ENCODE measurements at places on chromosomes 13 and 19.

GRCh38 chr13:70784207-70784989 lies 676.1 kb upstream of the KLHL1 start:
- no peak for DNase-seq

DNA sequence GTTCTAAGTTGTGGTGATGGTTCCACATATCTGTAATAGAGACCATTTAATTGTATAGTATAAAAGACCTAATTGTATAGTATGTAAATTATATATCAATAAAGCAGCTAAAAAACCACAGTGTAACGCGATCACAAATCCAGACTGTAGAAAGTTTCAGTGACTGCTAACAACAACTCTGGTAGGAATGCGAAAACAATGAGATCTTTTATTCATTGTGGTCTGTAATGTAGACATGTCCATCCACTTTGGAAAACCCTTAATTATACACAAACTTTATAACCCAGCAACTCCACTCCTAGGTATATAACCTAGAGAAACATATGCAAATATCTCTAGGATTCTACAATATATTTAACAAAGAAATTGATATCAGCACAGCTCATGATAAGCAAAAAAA lies 549.5 kb downstream of the SLITRK1 start:
- DNase-seq, result no peak

DNA sequence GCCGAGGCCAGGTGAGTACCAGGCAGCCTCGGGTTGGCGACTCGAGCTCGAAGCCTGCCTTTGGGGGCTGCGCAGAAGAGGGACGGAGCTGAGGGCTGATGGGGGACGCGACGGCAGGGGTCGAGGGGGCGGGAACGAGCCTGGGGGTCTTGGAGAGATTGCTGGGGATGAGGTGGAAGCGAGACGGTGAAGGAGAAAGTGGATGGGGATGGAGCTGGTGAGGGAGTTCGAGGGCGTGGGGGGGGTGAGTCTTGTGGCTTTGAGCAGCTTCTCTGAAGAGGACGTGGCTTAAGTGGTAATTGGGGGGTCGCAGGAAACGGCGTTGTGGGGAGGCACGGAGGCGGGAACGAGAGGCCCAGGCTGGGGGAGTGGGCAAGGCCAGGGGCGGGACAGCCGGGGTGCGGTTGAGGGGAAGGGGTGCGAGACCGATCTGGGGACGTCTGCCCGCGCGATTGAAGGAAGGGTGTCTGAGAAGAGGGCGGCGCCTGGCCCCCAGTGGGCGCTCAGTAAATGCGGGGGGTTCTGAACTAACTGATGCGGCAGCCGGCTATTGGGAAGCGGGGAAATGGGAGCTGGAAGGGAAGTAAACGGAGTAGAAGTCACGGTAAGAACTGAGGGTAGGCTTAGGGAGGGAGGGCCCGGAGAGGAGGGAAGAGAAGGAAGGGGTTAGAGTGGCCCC lies 426 bp downstream of the MYO9B start:
- peak; percentile 27 for DNase-seq

DNA sequence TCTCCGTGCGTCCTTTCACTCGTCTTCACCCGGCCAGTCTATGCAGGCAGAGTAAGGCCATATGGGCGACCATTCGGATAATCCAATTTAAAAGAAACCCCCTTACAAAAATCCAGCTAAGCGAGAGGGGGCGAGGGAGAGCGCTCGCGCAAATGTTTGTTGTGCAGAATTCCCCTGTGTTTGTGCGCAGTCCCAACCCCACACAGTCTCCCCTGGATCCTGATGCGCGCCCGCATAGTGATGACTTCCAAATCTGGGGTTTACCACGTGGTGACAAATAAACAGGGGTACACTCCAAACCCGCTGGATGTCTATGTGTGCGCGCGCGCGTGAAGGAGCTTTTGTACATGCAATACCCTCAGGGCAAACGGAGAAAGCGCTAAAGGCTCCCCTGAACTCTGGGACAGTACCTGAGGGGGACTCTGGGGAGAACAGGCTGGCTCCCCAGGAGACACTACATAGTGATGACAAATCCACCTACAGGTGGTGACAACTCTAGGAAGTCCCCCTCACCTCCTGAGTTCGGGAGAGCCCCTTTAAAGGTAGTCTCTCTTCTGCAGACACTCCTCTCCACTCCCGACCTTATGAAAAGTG lies 8.5 kb downstream of the SOX21 start:
- DNase-seq, result no peak

GRCh38 chr19:28887920-28888618 lies 324.9 kb downstream of the UQCRFS1 start:
- DNase-seq, result no peak

GRCh38 chr13:20160306-20161274 lies at the start of gene GJA3:
Gene GJA3 (minus strand): TSS chr13:20161052. CDS start chr13:20143288, 17,764 bp downstream.
- peak; percentile 37 for DNase-seq

- no peak for DNase-seq
These were observed 881.9 kb downstream of the SLITRK6 start for GRCh38 chr13:84917252-84917878.

GRCh38 chr19:51311351-51312257 lies at the start of gene IGLON5:
Gene IGLON5 (plus strand): TSS chr19:51311644. CDS start chr19:51311848, 204 bp downstream.
- no peak for DNase-seq

DNA sequence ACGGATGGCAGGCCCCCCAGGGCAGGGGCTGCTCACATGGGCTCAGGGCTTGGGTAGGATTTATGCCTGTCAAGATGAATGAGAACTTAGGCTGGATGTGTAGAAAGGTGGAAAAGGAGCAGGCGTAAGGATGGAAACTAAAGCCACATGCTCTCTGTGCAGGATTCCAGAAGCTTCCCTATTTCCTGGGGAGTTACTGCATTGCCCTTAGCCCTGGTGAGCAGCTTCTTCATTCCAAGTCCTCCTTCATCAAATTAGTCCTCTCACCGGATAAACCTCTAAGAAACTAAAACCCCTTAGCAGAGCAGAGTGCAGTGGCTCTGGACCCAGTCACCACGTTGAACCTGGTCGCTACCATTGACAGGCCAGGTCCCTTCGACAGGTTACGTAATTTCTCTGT lies 7.4 kb downstream of the ATP12A start:
- DNase-seq, result no peak

GRCh38 chr13:111326981-111327642 lies 6.7 kb downstream of the TEX29 start:
- no peak for DNase-seq

- DNase-seq, result no peak
These were observed 88.4 kb upstream of the IRS2 start for GRCh38 chr13:109874484-109875454.

DNA sequence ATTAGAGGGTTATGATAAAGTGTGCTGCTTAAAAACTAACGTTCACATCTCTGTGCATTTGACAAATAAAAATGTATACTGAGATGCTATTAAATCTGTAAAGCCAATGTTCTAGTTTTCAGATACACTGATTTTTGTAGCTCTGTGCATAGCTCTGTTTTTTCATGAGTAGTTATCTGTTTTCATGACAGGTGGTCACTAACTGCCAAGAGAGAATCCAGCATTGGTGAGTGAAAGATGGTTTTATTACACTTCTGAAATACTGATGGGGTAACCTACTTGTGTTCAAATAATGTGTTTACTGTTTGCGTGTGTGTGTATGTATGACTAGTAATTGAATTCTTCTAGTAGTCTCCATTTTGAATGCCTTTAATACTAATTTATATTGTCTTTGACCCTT lies 29.0 kb downstream of the URI1 start:
- DNase-seq, result no peak

DNA sequence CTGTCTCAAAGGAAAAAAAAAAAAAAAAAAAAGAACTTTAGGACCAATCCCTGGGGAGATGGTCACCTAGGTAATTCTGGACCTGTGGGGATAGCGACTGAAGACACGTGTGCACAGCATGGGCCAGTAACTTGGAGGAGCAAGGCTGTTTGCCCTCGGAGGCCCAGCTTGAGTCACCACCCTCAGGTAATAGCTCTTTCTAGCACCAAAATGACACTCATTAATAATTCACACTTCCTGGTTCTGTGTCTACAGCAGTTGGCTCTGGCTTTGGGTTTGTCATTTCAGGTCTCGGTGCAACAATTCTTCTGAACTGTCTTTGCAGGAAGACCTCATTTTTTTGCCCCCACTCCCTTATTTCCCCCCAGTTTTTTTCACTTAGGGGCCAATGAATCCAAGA lies 3.9 kb upstream of the ATP11A start:
- DNase-seq, result no peak

- no peak for DNase-seq
These were observed 45.6 kb downstream of the ZNF283 start for GRCh38 chr19:43872547-43873336.

- no peak for DNase-seq
These were observed 61.2 kb upstream of the ARGLU1 start for GRCh38 chr13:106628936-106629659.

- no peak for DNase-seq
These were observed 45.5 kb downstream of the EFNB2 start for GRCh38 chr13:106489849-106490568.

GRCh38 chr13:100464006-100464405 lies 124.6 kb downstream of the GGACT start:
- no peak for DNase-seq

- DNase-seq, result no peak
These were observed 179.6 kb downstream of the RFC3 start for GRCh38 chr13:33997574-33997973.

GRCh38 chr19:49613374-49613773 lies 22.4 kb downstream of the PRR12 start:
- DNase-seq, result no peak

DNA sequence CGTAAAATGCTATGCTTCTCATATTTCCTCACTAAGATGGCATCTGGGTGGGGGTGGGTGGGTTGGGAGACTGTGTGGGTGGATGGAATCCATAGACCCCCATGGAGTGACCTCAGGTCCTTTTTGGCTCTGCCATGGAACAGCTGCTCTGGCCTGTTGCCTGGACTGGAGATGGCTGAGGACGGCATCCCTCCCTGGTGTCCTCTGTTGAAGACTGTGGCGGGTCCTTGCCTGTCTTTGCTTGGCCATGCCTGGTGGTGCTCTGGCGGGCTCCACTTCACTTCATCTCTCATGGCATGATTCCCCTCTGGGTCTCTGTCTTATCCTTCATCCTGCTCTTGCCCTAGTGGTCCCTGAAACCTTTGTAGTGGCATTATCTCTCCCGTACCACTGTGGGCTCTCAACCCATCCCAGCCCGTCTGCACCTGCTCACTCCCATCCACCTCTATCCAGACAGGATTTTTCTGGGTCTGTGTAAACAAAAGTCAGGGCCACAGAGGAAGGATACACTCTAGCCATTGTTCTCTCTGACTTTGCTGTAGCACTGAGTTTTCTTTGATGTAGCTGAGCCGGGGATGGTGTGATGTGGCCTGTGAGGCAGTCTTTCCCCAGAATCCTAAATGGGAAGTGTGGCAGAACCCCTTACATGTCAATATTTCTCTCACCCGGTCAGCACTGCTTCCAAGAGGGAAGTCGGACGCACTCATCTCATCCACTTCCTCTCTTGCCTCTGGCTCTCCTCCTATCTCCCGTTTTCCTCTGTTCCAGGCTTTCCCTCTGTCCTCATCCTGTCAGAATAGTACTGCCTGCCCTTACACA lies 36.1 kb downstream of the WDFY2 start:
- DNase-seq, result no peak

DNA sequence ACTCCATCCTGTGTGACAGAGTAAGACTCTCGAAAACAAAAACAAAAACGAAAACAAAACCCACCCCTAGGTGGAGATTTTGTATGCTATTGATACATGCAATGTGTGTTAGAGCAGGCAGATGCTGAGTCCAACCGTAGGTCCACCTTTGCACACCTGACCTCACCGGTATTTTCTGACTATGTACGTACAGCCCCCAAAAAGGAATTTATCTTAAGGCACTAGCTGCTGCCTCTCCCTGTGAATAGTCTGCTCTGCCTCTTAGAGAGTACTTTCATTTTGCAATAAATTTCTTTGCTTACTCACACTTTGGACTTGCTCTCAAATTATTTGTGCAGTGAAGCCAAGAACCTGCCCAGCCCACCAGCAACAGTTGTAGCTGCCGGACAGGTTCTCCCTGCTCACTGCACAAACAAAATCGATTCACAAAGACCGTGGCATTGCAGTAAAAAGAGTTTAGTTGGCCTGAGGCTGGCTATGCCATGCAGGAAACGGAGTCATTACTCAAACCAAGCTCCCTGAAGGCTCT lies 8.2 kb upstream of the ZNF77 start:
- DNase-seq, result no peak

DNA sequence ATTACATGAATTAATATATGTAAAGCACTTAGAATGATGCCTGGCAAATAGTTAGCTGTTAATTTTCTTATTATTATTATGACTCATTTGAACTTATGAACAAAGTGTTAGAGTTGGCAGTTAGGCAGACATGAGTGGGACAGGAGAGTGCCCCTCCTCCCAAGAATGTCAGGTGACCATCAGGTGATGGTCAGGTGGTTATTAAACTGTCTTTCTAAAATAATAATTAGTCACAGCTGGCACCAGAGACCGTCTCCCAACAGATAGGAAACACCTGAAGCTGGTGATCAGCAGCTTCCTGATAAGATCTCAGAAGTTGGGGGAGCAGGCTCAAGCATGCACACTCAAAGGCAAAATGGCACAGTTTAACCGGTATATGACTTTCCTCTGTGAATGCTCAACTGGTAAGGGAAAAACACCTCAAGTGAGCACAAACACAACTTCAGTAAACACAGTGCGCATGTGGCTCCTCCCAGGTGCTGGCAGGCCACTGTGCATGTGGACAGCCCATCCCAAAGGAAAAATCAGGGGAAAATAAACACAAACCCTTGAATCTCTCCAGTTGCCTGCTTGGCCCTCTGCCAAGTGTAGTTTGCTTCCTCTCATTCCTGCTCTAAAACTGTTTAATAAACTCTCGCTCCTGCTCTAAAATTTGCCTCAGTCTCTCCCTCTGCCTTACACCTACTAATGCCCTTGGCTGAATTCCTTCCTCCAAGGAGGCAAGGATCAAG lies 54.0 kb downstream of the FLT1 start:
- no peak for DNase-seq

DNA sequence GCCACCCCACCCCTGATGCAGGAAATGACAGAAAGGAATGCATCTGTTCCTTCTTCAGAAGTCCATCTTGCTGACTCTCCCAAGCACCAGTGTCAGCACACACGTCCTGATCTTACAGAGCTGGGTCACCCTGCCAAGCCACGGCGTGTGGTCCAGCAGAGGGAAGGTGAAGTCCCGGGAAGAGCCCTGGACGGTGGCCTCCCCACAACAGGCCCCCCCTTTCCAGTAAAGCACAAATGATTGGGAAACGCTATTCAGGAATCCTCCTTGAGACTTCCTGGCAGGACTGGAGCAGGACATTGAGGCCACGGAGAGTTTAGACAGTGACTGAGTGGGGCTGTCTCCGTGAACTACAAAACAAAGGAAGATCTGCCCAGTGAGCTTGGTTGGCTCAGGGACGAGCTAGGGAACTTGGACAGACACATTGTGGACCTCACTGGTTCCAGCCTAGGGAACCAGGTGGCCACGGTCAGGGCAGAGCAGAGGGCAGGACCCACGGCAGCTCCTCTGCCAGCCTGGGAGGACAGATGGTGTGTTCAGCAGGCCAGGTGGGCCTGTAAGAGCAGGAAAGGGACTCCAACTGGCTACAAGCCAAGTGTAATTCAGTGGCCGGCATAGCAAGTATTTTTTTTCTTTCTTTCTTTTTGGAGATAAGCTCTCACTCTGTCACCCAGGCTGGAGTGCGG lies 41.7 kb downstream of the ELL start:
- DNase-seq, result no peak

- DNase-seq, result peak; percentile 50
These were observed 2.7 kb downstream of the TPM4 start for GRCh38 chr19:16078759-16079707.

- no peak for DNase-seq
These were observed 246.4 kb upstream of the ZNF507 start for GRCh38 chr19:32098968-32099367.

- DNase-seq, result no peak
These were observed 8.1 kb upstream of the ARL11 start for GRCh38 chr13:49620170-49620621.

Measured in stimulated activated CD8-positive, alpha-beta memory T cell treated with anti-CD3 and anti-CD28 coated beads, Interleukin-4, amount 100 ng/mL, for 1 hour (primary cell).